ENCODE measurements at places on chromosomes 7 and 10.

- DNase-seq: no peak
Measured at GRCh38 chr7:132846086-132846485, 235.8 kb downstream of the CHCHD3 start.

- DNase-seq: no peak
Measured at GRCh38 chr10:133094286-133094685, 6.6 kb downstream of the ADGRA1 start.

DNA sequence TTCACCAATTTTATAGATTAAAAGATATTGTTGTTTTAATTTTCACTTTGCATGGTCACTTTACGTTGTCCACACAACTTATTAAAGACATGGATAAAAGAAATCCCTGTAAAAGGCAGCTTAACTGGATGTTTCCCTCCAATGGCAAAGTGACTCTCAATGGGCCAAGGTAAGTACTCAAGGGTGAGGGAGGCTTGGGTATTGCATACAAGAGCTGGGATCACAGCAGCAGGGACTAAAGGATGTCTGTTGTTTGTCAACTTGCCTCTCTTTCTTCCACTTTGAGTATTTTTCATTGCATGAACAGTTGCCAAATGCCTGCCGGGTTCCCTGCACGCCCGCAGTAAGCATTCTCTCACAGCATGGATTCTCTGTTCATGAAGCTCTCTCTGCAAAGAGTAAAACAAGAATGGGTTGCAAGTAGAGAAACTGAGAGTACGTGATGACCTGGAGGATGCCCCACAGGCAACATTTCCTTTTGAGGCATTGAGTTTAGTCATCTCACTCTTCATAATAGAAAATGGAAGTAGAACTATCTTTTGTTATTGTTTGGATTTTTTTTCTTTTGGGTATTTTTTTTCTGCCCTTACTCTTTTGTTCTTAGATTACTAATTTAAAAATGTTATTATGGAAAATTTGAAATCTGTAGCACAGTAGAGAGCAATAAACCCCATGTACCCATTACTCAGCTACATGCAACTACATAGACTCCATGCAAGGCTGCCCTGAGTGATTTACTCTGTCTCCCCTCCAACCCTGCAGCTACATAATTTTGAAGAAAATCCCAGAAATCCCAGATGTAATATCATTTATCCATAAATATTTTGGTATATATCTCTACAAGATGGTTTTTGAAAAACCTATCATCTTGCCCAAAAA is 26.3 kb downstream of the GPR141 start:
- DNase-seq: no peak

DNA sequence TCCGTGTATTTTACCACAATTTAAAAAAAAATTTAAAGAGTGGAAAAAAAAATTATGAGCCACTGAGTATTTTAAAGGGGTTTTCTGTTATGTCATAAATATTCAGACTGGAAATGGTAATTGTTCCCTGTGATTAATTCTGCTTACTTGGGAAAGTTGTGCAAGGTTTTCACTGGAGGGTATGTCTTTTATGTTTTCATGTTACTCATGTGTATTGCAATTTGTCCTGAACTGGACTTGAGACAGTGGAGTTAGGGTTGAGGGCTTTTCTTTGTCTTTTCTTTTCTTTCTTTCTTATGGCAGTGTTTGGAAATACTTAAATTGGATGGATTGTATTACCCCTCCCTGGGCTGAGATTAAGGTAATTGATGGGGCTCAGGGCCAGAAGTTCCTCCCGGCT is 257.7 kb downstream of the BAMBI start:
- DNase-seq: no peak

GRCh38 chr10:103582331-103583123 is 89.0 kb downstream of the NEURL1 start:
- DNase-seq: no peak

- DNase-seq: peak; percentile 53
Measured at GRCh38 chr7:104960741-104961448, 53.1 kb upstream of the KMT2E start.

GRCh38 chr7:90834771-90835170 is 238.7 kb downstream of the CDK14 start:
- DNase-seq: no peak

Data from lung microvascular endothelial cell (primary cell).